CD4-positive, alpha-beta T cell treated with Interleukin-4 for 4 hours (primary cell): ENCODE measurements at places on chromosomes 2 and 18.

GRCh38 chr2:262117-262516 is 1.7 kb downstream of the SH3YL1 start:
- no peak for DNase-seq

DNA sequence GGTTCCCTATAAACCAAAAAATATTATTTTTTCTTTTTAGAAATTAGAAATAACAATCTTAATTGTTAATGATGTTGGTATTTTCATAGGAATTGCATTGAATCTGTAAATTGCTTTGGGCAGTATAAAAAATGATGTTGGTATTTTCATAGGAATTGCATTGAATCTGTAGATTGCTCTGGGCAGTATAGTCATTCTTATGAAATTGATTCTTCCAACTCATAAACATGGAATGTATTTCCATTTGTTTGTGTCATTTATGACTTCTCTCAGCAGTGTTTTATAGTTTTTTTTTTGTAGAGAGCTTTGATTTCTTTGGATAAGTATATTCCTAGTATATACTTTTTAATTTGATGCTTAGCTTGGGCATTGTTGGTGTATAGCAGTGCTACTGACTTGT is 82.0 kb upstream of the NT5C1B start:
- no peak for DNase-seq

- no peak for DNase-seq
These were observed 236.8 kb downstream of the ZBTB7C start for GRCh38 chr18:48172226-48173006.

GRCh38 chr18:31230495-31230894 is 67.8 kb upstream of the DSC1 start:
- no peak for DNase-seq

DNA sequence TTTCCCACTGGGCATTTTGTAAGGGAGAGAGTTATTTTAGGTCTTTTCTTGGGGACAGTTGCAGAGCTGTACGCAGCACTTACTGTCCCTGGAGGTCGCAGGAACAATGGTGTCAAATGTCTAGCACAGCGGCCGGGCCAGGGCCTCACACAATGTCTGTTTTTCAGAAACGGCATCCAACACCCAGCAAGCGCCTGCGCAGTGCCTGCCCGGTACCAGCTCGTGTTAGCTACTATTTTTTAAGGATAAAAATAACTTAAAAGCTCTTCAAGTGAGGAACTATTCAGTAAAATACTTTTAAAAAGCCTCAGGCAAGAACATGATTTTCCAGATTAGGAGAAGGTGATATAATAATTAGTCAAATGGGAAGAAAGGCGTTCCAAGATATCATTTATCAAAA is 90.0 kb downstream of the MBP start:
- no peak for DNase-seq

DNA sequence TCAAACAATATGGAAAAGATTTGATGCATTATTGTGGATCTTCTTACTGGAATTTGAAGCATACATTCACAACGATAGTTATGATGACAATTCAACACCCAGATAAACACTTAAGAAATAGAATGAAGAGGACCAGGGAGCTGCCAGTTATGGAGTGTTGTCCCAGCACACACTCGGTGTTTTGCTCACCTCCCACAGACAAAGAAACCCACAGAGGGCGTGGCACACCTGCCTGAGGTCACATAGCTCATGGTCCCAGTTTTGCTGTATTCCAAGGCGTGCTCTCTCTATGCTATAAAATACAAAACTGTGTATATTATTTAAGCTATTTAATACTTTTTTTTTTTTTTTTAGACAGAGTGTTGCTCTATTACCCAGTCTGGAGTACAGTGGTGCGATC is 31.1 kb downstream of the EFR3B start:
- DNase-seq, result no peak

DNA sequence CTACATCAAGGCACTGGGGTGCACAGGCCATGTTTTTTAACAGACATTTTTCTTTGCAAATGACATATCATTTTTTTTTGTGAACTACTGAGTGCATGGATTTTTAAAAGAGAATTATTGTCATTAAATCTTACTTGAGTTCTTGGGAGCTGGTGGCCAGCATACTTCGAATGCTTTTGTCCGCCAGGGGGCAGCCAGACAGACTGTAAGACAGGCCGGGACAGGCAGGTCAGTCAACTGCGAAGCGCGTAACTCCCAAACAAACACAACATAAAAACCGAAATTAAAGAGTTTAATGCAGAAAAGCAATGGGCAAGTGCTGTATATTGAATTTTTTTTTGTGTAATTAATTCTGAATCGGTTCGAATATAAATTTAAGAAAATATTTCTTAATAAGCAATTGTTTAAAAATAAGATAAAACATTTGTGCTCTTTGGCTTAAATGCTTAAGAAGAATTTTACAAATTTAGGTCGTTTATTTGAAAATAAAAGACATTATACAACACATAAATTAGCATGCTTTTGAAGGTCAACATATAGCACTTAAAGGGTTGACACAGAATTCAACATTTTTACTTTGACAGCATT is 142.2 kb upstream of the PXDN start:
- DNase-seq, result peak; percentile 6

GRCh38 chr2:139156730-139157129 is 376.5 kb upstream of the NXPH2 start:
- DNase-seq, result no peak

- no peak for DNase-seq
These were observed 64.8 kb upstream of the PID1 start for GRCh38 chr2:229335877-229336346.

DNA sequence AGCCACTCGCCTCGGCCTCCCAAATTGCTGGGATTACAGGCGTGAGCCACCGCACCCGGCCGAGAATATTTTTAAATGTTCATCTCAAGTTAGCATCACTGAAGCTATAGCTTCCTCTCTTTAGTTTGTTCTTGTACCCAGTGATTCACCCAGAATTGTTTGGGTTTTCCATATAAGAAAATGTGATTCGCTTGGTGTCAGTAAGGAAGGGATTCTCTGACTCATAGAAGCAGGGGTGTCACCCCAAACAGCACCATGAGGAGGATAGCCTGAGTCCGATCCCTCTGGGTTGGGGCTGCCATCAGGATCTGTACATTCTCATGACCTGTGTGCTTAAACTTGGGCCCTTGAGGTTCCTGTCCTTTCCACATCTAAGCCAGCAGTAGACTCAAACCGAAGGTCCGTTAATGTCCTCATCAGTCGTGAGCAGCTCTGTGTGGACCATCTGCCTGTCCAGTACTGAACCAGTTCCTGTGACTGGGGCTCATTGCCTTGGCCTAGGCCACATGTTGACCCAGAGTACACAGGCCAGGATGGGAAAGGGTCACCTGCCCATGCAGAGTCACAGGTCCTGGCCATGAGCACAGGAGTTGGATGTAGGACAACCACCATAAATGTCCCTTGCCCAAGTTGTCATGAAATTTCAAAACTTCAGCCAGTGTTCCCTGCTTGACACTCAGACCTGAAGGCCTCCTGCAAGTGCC is 311.9 kb downstream of the GBX2 start:
- no peak for DNase-seq

- no peak for DNase-seq
These were observed 16.1 kb downstream of the CCDC178 start for GRCh38 chr18:33424266-33424946.

DNA sequence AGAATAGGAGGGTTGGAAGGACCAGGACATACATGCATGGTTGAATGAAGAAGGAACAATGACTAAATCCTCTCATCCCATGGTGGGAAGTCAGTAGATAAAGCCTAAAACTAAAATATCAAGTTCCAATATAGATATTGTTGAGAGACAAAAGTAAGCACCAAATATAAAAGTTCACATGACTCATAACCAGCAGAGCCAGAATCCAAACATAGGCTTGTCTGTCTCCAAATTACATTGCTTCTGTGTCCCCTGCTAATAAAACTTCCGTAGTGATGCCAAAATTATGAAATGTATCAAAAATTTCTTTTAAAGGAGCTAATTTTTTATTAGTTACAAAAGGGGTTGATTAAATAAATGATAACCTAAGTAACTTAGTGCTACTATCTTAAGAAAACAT is 19.7 kb downstream of the CHST9 start:
- DNase-seq, result no peak

DNA sequence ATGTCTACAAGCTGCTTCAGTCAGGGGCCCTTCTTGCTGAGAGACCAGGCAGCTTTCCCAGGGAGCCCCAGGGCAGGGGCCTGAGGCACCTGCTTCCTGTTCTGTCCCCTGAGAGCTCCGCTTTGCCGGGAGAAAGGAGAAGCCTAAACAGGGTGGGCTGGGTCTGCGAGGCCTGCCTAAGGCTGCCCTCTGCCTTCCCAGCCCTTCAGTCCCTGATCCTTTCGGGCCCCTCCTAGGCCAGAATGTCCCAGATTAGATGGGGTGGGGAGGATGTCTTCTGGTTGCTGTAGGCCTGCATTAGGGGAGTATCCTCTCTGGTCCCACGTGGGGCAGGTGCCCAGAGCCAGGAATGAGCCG is 72.4 kb downstream of the TGOLN2 start:
- DNase-seq, result no peak

- DNase-seq, result peak; percentile 16
These were observed 122.7 kb downstream of the COL6A3 start for GRCh38 chr2:237291138-237291792.

DNA sequence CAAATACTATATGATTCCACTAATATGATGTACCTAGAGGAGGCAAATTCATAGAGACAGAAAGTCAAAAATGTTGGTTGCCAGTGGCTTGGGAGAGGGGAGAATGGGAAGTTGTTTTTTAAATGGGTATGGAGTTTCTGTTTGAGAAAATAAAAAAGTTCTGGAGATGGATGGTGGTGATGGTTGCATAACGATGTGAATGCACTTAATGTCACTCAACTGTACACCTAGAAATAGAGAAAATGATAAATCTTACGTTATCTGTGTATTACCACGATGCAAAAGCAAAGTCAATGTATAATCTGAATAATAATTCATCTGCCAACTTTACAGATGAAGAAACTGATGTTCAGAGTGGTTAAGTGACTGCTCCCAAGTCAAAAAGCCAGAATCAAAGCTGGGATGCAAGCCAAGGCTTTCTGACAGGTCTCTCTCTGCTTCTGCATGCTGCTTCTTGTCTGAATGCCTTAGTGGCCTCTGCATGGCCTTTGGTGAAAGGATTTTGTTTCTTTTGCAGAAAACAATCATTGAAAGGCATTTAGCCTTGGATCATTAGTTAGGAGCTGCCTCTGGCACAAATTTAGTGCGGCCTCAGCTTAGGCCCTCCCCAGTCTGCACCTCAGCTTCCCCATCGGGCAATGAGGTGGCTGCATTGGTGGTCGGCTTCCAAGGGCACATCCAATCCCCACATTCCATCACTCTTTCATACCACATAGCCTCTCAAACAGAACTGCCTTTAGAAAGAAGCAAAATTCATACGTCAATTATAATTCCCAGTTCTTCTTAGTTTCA is 46.5 kb upstream of the MYCN start:
- DNase-seq, result no peak

DNA sequence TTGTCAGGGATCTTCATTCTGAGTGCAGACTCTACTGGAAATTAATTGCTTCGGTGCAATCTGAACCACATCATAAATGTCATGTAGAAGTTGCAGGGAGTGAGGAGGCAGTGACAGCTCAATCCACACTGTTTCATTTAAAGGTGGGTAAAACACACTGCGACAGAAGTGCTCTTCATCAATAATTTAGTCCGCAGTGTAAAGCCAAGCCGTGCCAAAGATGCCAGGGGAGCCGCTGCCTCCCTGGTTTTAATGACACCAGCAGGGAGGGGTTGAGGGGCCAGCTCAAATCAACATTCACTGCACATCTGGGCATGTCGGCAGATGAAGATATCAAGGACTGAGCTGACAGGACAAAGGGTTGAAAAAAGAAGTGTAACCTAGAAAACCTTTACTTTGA is 305.7 kb upstream of the VRK2 start:
- DNase-seq, result no peak

DNA sequence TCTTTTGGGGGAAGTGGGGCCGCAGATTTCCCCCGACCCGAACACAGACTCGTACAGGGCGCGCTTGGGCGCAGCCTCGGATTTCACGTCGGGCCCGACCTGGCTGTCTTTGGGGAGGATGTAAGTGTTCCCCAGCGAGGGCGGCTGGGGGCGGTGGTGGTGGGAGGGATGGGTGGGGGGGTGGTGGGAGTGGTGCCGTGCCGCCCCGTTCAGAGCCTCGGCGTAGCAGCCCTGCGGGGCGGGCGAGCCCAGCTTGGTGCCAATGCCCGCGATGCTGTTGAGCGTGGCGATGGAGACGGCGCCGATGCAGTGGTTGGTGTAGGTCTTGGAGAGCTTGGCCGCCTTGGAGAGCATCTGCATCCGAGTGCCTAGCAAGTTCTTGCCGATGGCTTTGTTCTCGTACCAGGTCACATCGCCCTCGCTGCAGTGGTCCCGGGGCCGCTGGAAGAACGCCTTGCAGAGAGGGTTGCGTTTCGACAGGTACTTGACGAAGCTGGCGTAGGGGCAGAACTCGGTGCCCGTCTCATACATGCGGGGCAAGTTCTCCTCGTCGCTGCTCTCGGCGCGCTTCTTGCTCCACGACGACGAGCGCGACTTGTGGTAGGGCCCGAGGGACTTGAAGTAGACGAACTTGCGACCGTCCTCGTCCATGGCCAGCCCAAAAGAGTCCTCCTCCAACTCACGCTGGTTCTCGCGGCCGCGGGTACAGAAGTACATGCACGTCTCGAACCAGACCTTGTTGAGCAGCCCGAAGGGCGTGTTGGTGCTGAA is 1.3 kb downstream of the KCTD1 start:
- no peak for DNase-seq

DNA sequence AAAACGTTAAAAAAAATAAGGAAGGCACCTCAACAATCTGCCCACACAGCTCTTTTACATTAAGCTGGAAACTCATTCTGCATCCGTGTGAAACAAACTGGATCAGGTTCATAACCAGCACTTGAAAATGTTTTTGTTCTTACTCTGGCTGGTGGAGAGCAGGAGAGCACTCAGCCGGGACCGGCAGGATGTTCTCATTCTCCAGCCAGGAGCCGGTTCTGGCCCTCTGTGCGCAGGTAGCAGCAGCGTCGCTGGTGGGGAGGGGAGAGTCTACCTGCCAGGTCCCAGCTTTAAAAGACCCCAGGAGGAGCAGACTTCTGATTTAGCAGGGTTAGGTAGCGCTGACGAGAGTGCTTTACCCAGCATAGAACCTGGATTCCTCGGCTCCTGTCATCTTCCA is 834.9 kb upstream of the SALL3 start:
- no peak for DNase-seq
